ENCODE measurements at places on chromosomes 6 and 20.

GRCh38 chr6:155223646-155224451 is 40.0 kb upstream of the CLDN20 start:
- DNase-seq, result peak; percentile 95

DNA sequence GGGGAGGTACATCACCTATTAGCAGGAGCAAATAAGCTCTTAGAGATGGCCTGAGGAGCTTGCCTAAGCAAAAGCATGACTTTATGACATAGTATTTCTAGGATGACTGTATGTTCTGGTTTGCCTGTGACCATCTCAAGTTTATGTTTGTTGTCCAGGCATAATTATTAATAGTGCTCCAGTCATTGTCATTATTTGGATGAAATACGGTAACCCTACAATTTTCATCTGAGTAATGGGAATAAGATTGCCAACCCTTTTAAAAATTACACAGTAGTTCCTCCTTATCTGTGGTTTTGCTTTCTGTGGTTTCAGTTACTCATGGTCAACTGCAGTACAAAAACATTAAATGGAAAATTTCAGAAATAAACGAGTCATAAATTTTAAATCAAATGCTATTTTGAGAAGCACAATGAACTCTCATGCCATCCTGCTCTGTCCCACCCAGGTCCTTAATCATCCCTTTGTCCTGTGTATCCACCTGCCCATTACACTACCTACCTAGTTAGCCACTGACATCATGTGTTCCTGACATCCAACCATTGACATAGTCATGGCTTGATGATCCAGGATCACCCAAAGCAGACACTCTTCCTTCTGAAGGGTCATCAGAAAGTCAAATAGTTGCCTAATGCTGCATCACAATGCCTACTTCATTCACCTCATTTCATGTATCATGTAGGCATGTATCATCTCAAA is 27.0 kb upstream of the TFB1M start:
- DNase-seq, result peak; percentile 74

DNA sequence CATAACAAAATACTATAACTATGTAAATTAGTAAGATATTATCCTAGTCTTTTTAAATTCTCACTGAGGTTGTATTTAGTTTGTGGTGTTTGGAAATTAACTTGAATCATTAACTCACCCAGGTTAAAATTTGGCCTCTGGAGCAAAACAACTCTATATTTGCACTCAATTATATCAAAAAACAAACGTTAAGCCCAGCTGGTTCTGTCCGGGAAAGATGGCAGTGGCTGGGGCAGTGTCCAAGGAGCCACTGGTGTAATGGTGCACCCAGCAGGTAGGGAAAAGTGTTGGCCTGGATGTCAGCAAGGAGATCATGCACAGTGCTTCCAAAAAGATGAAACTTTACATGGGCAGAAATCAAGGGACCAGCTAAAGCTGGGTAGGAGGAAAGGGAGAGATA is 285.3 kb upstream of the CITED2 start:
- no peak for DNase-seq

- no peak for DNase-seq
These were observed 10.9 kb downstream of the ZSCAN9 start for GRCh38 chr6:28235912-28236452.

GRCh38 chr6:160156842-160157241 is 35.2 kb downstream of the SLC22A1 start:
- peak; percentile 46 for DNase-seq

- DNase-seq, result no peak
These were observed 32.8 kb downstream of the PPP1R16B start for GRCh38 chr20:38838326-38838725.

- peak; percentile 41 for DNase-seq
These were observed 622 bp upstream of the KIZ start for GRCh38 chr20:21125072-21125848.

- peak; percentile 51 for DNase-seq
These were observed 10.3 kb upstream of the LPIN3 start for GRCh38 chr20:41330343-41330720.

GRCh38 chr6:52132292-52132691 is 44.9 kb upstream of the PKHD1 start:
- no peak for DNase-seq

- no peak for DNase-seq
These were observed 113.7 kb upstream of the GGTLC1 start for GRCh38 chr20:24102290-24102689.

GRCh38 chr20:45993197-45993951 is 15.3 kb upstream of the MMP9 start:
- peak; percentile 33 for DNase-seq

GRCh38 chr6:119717942-119718341 is 368.4 kb upstream of the MAN1A1 start:
- DNase-seq, result no peak

- DNase-seq, result peak; percentile 20
These were observed 862 bp upstream of the SOBP start for GRCh38 chr6:107488875-107489635.

GRCh38 chr6:152078804-152079203 is 271.3 kb downstream of the ESR1 start:
- DNase-seq, result no peak

DNA sequence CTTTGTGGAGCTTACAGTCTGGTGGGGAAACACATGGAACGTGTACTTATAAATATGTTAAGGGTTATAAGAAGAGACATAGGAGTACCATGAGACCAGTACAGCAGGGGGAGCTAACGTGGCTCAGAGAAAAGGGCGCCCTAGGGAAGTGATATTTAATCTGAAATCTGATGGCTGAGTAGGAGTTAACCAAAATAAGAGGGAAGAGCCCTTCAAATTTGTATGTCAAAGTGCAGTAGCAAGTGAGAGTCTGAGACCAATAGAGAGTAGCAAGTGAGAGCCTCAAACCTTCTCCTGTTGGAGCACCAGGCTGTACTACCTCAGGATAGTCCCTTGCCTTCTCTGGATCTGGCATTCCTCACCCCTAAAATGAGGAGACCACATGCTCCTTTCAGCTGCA is 6.1 kb upstream of the PKIG start:
- DNase-seq, result peak; percentile 67

DNA sequence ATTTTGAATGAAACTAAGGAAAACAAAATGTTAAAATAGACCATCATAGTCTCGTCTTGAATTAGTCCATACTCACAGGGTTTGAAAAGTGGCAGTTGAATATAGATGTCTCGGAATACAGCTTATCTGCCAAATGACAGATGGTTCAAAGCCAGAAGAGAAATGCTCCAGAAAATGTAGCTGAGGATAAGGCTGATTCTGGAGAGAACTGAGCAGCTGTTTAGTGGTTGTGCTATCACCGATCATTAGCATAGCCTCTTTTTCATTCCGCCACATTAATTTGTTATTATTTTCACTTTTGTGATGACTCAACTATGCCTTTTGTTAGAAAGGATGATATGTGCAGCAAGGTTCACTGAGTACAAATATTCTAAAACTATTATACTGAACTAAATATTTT is 390.2 kb upstream of the MAN1A1 start:
- DNase-seq, result no peak

DNA sequence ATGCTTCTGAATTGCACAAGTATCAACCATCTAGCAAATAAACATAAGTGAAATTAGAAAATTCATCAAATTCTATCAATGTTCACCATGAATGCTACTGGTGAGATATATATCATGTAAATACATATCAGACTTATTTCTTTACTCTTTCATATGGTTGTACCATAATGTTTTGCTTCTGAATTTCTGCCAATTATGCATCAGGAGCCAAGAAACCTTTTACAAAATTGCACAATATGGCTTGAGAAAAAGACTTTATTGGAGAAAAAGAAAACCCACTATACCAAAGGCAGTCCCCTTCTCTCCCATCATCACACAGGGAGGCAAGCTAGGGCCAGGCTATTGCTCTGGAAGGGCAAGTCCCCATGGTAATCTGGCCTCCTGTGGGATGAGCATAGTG is 402.6 kb downstream of the C6orf118 start:
- DNase-seq, result no peak

- no peak for DNase-seq
These were observed 295.7 kb downstream of the PHACTR1 start for GRCh38 chr6:13012296-13012695.

All from IMR-90 (cell line).